ENCODE measurements at places on chromosomes 16 and 17.

- no peak for DNase-seq
Measured at GRCh38 chr17:33657181-33657580, 364.1 kb upstream of the ASIC2 start.

GRCh38 chr16:12975766-12976165 is 74.4 kb downstream of the SHISA9 start:
- DNase-seq, result no peak

- no peak for DNase-seq
Measured at GRCh38 chr17:73952082-73952479, 251.4 kb upstream of the RPL38 start.

GRCh38 chr17:42249681-42250446 is 26.3 kb downstream of the STAT5B start:
- DNase-seq, result peak; percentile 77

DNA sequence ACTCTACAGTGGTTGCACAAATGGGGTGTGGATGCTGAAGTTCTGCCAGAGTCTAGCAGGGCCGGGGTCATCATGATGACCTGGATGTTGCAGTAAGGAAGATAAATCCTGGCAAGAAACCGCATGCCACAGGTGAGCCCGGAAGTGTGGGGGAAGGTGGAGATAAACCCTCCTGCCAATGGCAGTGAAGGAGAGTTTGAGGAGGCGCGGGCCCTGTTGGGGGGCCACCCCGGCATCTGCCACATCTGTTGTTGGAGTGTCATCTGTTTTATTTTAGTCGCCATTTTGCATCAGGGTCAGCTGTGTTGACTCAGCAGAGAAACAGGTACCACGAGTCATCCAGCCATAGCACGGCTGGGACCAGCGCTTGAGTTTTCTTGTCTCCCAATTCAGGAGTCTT is 173.8 kb upstream of the CHMP6 start:
- DNase-seq, result peak; percentile 17

GRCh38 chr17:35540589-35541404 is 3.3 kb upstream of the SLFN12L start:
- peak; percentile 57 for DNase-seq

DNA sequence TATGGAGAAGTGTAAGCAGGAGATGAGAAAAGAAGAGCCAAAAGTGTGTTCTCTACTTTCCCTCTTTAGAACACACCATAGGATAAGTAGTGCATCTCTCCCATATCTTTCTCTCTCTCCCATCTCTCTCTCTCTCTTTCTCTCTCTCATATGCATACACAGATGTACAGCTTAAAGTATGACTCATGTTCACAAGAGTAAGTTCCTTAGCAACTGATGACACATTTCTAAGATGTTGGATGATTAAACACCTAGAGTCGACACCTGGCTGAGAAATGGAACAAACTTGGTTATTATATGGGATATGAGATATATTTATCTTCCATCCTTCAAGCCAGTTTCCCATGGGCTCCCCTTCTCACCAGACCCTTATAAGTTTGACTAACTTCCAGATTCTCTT is 113.5 kb downstream of the TMEM132E start:
- DNase-seq, result no peak

- no peak for DNase-seq
Measured at GRCh38 chr17:67137026-67137370, 92.6 kb downstream of the CACNG1 start.

DNA sequence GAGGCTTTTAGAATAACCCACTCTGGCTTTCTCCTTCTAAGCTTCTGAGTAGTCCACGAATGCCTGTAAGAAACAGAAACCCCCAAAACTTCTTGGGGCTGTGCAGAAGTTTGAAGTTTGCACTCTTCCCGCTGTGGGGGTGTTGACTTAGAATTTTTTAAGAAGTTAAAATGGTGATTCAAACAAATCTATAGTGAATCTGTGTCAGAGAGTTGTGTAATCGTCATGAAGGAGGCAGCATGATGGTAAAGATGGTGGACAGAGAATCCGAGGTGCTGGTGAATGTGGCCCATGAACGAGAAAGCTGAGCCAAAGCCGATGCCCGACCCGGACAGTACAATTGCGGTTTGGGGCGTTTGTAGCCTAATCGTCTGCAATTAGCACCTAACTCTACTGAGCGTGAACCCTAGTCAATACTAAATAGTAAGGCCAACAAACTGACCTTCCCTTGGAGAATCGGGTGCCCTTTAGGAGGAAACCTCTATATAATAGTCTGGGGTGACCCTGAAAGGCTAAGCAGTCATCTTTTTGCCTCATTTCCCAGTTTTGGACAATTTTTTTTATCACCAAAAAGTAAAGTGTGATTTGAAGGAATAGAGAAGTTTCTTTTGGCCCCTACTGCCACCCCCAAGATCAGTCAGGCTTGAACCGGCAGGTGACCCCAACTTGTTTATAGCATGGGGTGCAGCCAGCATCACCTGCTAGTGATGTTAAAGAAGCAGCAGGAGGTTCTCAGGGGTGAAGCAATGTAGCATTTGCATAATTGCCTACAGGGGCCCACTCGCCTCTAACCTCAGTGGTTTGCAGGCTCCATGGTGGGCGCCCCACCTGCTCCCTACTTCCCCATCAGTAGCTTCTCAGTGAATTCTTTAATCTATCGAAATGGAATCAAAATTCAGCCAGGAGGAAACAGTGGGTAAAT is 11.2 kb downstream of the IRF8 start:
- DNase-seq, result no peak

DNA sequence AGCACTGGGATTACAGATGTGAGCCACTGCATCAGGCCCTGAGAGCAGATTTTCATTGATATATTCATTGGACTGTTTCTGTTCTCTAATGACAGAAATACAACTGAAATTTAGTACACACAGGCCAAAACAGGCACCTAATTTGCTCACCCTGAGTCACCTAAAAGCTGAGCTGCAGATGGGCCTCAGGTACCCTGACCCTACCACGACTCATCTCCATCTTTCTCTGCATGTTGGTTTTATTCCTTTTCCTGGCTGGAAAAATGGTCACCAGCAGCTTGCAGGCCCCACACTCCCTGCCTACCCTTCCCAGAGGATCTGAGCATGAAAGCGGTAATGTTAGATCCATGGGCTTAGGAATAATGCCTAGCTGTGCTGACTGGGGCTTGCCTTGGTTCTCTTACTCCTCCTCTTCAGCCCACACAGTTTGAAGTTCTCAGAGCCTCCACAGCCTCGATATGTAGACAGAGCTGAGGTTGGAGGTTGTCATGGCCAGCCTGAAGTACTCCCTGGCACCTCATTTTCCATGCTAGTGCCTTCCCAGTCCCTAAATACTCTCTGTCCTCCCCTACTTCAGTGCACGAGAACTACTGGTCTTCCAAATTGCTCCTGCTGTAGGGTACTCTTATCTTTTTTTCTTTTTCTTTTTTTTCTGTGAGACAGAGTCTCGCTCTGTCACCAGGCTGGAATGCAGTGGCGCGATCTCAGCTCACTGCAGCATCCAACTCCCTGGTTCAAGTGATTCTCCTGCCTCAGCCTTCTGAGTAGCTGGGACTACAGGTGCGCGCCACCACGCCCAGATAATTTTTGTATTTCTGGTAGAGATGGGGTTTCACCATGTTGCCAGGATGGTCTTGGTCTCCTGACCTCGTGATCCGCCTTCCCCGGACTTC is 51.1 kb downstream of the CENPV start:
- no peak for DNase-seq

- DNase-seq, result no peak
Measured at GRCh38 chr16:87180069-87180468, 137.1 kb downstream of the C16orf95 start.

GRCh38 chr16:26666486-26666885 is 400.2 kb upstream of the C16orf82 start:
- DNase-seq, result no peak

GRCh38 chr17:28937044-28937729 is 14.1 kb downstream of the PHF12 start:
- DNase-seq, result no peak

DNA sequence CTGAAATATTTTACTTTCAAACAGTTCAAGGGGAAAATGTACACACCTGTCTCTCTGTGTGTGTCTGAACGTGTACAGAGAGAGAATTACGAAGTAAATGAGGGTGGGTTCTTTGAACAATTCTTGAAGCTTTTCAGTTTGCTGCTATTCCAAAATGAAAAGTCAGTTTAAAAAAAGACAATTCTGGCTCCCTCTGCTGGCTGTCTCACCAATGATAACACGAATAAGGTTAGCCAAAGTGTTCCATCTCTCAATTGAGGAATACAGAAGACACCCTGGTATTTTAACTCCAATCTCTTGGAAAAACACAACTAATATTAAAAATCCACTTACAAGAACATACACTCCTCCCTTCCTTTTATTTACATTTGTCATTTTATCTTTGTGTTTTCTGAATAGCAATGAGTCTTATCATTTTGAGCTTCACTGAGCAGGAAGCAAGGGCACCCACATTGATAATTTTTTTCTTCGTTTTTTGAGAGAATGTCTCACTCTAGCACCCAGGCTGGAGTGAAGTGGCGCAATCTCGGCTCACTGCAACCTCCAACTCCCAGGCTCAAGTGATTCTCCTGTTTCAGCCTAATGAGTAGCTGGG is 20.5 kb downstream of the EFTUD2 start:
- peak; percentile 50 for DNase-seq

- DNase-seq, result no peak
Measured at GRCh38 chr16:78985716-78986605, 614.6 kb downstream of the MAF start.

- DNase-seq, result no peak
Measured at GRCh38 chr17:12953156-12953555, 64.7 kb downstream of the ELAC2 start.

- DNase-seq, result peak; percentile 81
Measured at GRCh38 chr17:79042421-79043190, 18.6 kb downstream of the C1QTNF1 start.

- peak; percentile 18 for DNase-seq
Measured at GRCh38 chr17:35084987-35085386, 21.5 kb upstream of the RFFL start.

- no peak for DNase-seq
Measured at GRCh38 chr16:31148281-31148728, 1.6 kb downstream of the PRSS36 start.

DNA sequence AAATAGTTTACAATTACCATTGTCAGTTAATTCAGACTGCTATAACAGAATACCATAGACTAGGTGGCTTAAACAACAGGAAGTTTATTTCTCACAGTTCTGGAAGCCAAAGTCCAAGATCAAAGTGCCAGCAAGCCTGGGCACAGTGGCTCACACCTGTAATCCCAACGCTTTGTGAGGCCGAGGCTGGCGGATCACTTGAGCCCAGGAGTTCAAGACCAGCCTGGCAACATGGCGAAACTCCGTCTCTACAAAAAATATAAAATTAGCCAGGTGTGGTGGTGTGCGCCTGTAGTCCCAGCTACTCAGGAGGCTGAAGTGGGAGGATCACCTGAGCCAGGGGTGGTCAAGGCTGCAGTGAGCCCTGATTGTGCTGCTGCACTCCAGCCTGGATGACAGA is 71.3 kb upstream of the TBX2 start:
- no peak for DNase-seq

- DNase-seq, result no peak
Measured at GRCh38 chr16:54174201-54174600, 112.4 kb downstream of the IRX3 start.

DNA sequence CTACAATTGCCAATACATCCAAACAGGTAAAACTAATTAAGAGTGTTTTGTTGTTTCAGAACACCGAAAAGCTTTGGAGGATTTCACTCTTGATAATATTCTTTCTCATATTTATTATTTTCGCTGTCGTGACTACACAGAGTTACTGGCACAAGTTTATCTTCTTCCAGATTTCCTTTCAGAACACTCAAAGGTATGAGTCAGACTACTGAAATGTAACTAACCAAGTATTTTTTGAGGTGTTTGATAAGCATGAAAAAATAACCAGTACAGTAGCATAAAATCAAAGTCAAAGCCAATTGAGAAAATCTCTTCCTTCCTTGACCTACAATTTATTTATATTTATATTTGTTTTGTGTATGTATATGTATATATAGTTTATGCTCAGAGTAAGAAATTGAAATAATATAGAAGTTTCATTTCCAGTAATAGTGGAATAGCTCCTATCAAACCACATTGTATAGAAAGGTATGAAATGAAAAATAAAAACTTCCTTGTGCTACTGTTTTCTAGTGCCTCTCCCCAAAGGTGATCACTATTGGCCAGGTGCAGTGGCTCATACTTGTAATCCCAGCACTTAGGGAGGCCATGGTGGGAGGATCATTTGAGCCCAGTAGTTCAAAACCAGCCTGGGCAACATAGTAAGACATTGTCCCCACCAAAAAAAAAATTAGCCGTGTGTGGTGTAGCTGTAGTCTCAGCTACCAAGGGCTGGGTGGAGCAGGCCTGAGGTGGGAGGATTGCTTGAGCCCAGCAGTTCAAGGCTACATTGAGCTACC is 10.9 kb downstream of the RAD51C start:
- peak; percentile 26 for DNase-seq

GRCh38 chr16:9854675-9855074 is 327.6 kb downstream of the GRIN2A start:
- DNase-seq, result no peak

DNA sequence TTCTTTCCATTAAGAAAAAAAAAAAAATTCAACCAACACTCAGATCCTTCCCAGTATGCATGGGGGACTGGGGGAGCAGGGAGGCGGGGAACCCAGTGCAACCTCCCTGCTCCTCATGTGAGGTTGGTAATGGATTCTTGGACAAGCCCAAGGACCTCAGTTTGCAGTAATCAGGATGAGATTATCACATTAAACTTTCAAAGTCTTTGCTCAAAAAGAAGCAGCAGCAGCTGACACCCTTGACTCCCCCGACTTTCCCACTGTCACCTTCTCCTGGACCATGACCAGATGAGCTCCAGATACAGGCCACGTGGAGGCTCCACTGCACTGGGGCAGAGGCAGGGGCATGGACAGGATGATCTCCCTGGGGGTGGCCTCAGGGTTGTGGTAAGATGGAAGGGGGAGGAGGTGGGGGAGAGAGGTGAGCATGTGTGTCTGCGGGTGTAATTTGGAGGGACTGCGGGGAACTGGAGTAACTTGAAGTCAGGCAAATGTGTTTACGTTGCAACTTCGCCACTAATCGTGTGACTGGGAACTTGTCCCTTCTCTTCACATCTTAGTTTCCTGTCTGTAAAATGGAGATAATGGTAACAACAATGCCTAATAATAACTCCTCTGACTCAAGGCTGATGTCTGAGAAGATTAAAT is 19.8 kb downstream of the ZNF385C start:
- DNase-seq, result no peak

DNA sequence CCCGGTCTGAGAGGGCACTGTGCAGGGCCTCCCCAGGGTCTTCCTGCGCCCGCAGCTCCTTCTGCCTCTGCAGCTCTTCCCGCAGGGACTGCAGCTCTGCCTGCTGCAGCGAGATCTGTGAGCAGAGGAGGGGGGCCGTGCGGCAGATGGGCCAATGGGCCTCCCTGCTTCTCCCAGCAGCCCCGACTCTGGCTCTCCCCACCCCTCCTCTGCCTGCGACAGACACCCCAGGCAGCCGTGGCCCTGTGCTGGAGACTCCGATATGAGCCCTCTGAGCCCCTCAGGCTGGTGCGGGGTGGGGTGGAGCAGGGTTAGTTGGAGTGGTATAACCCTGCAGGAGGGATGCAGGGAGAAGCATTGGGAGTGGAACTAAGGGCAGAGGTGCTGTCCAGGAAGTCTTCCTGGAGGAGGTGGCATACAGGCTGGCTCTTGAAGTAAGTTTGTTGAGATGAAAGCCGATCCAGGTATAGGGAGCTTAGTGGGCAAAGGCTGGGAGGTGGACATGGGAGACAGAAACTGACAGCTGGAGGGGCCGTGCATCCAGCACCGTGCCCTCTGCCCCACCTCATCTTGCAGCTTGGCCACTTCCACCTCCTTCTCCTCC is 5.0 kb downstream of the THOC6 start:
- DNase-seq, result no peak

GRCh38 chr17:80860703-80861417 is 130.8 kb upstream of the CHMP6 start:
- no peak for DNase-seq

GRCh38 chr17:33803686-33804085 is 451.4 kb upstream of the CCL2 start:
- DNase-seq, result no peak

Measured in activated naive CD4-positive, alpha-beta T cell treated with anti-CD3 and anti-CD28 coated beads for 36 hours (primary cell).